ENCODE measurements at places on chromosomes 5 and 9.

GRCh38 chr5:95861221-95861863, 38.8 kb upstream of the GLRX start:
- DNase-seq, result no peak

DNA sequence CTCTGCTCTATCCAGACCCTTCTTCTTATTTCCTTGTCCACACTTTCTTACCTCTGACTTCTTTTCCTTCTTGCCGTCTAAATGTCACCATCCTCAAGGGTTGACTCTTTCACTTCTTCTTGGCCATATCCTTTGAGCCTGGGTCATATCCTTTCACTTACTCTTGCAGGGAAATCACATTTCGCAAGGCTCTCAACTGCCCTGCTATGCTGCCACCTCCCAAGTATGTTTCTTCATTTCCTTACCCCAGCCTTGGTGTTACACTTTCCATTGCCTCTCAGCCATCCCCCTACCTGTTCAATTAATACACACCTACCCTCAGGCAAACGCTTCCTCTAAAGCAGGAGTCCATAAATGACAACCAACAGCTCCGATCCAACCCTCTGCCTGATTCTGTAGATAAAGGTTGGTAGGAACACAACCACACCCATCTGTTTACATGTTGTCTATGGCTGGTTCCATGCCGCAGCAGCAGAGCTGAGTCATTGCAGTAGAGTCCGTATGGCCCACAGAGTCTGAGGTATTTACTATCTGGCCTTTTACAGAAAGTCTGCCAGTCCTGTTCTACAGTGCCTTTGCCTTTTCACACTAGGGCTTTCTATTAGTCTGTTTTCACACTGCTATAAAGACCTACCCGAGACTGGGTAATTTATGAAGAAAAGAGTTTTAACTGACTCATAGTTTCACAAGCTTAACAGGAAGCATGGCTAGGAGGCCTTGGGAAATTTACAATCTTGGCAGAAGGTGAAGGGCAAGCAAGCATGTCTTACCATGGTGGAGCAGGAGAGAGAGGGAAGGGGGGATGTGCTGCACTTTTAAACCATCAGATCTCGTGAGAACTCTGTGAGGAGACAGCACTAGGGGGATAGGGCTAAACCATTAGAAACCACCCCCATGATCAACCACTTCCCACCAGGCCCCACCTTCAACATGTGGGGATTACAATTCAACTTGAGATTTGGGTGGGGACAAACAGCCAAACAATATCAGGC, 97.9 kb downstream of the SV2C start:
- no peak for DNase-seq

DNA sequence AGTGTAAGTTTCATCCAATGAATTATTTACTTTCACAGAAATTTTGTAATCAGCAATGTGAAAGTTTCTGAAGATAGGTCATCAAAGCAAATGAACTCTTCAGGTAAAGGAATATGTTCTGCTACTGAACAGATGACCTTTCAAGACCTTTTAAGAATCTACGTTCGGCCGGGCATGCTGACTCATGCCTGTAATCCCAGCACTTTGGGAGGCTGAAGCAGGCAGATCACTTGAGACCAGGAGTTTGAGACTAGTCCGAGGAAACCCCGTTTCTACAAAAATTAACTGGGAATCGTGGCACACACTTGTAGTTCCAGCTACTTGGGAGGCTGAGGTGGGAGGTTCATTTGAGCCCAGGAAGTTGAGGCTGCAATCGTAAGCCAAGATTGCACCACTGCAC, 578.4 kb upstream of the COX7C start:
- no peak for DNase-seq

DNA sequence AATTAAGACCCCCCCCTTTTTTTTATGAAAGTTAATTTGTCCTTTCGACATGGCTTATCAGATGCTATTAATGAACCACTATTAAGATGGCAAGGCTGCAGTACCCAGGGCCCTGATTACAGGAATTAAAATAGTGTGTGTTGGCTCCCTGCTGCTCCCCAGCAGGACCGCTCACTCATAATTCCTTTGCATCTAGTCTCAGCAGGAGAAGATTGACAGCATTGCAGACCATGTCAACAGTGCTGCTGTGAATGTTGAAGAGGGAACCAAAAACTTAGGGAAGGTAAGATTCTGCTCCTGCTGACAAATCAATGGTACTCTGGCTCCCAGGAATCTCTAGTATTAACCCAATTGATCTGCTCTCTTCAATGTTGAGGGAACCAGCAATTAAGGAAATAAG, 61.0 kb downstream of the STX17 start:
- no peak for DNase-seq

GRCh38 chr5:7980881-7981280, 111.9 kb downstream of the MTRR start:
- no peak for DNase-seq

DNA sequence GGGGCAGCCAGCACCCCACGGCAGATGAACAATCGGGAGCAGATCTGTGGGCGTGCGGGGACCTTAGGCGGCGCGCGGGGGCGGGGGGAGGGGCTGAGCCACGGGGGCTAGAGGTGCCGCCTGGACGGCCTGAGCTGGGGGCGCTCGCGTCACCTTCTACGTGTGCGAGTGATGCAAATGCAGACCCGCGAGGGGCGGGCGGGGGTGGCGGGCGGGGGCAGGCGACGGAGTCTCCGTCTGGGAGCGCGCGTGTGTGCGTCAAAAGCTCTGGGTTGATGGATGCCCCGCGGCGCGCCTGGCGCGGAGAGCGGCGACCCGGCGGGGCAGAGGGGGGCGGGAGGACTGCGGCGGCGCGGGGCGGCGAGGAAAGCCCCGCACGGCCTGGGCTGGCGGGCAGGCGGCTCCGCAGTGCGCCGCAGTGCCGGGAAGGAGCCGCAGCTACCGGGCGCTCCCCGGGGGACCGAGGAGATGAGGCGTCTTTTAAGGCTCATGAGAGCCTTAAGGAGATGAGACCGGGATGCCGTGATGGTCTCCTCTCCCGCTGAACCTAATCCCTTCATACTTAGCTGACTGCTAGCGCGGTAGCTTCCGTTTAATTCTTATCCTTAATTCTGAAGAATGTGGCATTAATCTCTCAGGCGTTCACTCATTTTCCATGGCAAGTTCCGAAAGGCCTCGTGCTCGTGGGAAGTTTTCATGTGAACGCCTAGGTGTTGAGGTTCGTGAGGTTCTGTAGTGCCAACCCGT, 1.5 kb downstream of the SV2C start:
- peak; percentile 31 for DNase-seq

- no peak for DNase-seq
Observed at GRCh38 chr5:123868881-123869280, 356.9 kb downstream of the CSNK1G3 start.

GRCh38 chr5:150649108-150650020, 8.9 kb downstream of the SYNPO start:
- no peak for DNase-seq

- no peak for DNase-seq
Observed at GRCh38 chr5:67725604-67726003, 490.0 kb upstream of the PIK3R1 start.

DNA sequence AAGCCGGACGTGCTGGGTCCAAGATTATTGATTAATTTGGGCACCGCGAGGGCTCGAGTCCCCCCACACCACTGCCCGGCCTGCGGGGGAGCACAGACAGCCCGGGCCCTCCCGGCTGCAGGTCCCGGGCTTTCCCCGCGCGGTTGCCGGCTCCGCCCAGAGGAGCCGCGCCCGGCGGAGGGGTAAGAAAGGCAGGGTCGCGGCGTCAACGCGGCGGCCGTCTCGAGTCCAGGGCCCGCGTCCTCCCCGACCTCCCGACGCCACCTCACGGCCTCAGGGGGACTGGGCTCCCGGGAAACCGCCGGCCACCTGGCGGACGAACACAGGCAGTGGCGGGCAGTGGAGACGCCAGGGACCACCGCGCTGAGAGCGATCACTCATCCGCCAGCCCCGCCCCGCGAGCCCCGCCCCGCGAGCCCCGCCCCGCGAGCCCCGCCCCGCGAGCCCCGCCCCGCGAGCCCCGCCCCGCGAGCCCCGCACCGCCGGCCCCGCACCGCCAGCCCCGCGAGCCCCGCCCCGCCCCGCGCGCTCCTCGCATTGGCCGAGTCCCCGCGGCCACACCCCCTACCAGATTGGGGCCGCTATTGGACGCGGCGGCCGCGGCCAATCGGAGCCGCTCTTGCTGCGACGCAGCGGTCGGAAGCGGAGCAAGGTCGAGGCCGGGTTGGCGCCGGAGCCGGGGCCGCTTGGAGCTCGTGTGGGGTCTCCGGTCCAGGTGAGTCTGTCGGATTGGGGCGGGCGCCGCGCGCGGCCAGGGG, at the start of gene MRPL41:
TSS of gene MRPL41 (plus strand) at position 616 of the 758 bp plus-strand sequence. CDS start 203 bp downstream, outside the sequence.
- peak; percentile 98 for DNase-seq

- no peak for DNase-seq
Observed at GRCh38 chr9:755454-756381, 85.8 kb upstream of the DMRT1 start.

DNA sequence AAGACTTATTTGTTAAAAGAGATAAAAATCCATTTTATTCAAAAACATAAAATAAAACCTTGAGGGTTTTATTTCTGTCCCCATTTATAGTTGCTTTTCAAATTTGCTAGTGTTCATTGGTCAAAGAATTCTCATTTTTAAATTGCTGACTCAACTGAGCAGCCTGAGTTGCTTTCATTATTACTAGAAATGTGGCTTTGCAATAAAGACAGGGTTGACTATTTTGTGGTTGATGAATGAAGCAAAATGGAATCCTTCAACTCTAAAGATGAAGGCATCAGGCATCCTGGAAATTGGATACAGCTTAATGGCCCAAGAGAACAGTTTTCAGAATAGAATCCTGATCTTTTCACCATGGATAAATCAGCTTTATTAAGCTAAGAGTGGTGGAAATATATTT, 23.9 kb upstream of the PPP3R2 start:
- DNase-seq, result no peak

GRCh38 chr9:37405350-37405749, 17.1 kb upstream of the GRHPR start:
- DNase-seq, result no peak

- DNase-seq, result no peak
Observed at GRCh38 chr5:106459541-106459940, 1211.2 kb downstream of the EFNA5 start.

GRCh38 chr9:89878687-89879086, 273.9 kb downstream of the GADD45G start:
- peak; percentile 30 for DNase-seq

DNA sequence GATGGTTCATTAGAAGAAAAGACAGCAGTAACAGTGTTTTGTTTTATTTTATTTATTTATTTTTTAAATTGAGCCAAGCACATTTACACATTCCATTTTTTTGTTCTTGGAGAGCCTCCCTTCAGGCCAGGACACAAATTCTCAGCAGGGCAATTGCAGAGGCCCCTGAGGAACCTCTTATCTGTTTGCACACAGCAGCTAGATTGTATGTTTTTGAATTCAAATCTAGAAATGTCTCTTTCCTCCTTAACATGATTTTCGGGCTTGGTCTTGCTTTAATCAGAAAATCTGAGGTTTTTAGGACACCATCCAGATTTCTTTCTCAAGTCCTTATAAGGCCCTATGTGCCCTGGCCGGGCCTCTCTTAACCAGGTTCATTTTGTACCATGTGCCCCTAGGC, 76.0 kb downstream of the PRR16 start:
- DNase-seq, result no peak

GRCh38 chr5:75529185-75529584, 17.5 kb downstream of the POLK start:
- DNase-seq, result no peak

- no peak for DNase-seq
Observed at GRCh38 chr5:174522480-174523260, 201.7 kb upstream of the MSX2 start.

DNA sequence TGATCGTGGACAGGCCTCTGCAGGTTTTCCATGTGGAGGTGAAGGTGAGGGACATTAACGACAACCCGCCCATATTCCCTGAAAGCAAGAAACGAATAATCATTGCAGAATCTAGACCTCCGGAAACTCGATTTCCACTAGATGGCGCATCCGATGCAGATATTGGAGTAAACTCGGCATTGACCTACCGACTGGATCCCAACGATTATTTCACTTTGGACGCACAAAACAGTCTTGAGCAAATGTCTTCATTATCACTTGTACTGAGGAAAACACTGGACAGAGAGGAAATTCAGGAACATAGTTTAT, 621 bp downstream of the PCDHA13 start:
- DNase-seq, result peak; percentile 56

GRCh38 chr9:90141723-90142122, 500.9 kb downstream of the DIRAS2 start:
- peak; percentile 11 for DNase-seq

DNA sequence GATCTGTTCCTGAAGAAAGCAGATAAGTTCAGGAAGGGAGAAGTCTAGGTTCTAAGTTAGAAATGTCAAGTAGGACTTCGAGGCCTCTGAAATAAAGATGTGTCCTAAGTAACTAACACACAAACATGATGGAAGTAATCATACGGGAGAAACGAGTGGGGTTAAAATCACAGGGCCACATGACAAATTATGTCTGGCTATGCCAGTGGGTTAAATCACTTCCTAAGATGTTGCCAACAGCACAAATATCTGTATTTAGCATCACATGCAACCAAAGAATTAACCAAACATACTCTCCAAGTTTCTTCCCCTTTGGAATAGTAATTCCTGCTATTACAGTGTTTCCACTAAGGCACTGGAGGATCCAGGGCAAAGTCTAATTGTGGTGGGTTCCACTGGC, 13.7 kb upstream of the ZSWIM6 start:
- no peak for DNase-seq

- no peak for DNase-seq
Observed at GRCh38 chr5:120690621-120691407, 226.7 kb downstream of the PRR16 start.

DNA sequence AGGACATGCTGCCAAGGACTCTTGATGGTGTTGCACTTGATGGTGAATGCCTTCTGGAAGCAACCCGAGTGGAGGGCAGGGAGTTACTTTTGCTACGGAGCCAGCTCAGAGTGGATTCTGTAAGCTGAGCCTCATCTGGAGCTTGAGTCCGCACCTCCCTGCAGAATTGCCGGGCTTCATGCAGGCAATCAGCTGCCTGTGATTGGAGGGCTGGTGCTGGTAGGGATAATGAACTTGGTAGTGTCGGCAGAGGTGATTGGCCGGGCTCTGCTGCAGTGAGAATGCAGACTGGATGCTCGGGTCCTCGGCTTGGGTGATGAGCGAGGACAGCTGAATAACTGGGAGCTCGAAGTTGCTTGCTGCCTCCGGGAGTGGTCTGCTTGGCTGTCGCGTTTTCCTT, 23.1 kb downstream of the SLC25A25 start:
- no peak for DNase-seq

DNA sequence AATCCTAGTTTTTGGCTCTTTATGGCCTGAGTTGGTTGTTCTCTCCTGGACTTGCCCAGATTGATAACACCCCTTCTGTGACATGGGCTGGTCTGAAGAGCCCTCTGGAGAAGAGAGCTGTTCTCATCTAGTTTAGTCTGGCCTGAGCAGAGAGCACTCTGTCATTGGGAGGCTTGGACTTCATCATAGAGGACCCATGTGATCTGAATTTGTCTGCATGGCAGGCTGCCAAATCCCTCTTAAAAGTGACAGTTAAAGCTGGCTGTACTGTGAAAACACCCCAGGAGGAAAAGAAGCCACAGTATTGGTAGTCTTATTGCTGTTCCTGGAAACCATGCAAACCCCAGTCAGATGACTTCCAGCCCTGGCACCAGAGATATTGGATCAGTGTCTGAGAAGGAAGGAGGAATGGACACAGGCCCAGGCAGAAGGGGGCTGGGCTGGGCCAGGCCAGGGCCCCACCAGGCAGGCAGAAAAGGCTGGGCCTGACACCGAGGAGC, 3.7 kb upstream of the WDR31 start:
- DNase-seq, result peak; percentile 65
